ENCODE measurements at places on chromosomes 1 and 21.
A peak's percentile ranks its signal among the peaks of the same experiment; 100 is the strongest.

DNA sequence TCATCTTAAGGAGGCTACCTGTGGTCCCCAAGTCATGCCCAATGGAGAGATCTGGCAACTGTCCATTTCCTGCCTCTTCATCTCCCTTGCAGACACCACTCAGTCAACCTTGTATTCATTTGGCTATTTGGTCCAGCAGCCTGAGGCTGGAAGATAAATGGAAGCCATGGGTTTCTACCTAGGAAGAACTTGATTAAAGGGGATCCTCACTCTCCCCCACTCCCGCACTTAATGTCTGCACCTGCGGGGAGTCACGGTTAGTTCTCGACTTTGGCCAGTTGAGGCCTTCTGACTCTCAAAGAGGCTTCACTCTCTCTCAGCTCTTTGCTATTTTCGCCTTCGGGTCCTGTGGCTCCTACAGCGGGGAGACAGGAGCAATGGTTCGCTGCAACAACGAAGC is 8.4 kb upstream of the ATXN7L2 start:
- DNase-seq, result no peak

GRCh38 chr1:228007801-228008341 is 1.1 kb downstream of the WNT3A start:
- peak; percentile 8 for DNase-seq

GRCh38 chr21:28111151-28111619 is 881.5 kb downstream of the LTN1 start:
- no peak for DNase-seq

DNA sequence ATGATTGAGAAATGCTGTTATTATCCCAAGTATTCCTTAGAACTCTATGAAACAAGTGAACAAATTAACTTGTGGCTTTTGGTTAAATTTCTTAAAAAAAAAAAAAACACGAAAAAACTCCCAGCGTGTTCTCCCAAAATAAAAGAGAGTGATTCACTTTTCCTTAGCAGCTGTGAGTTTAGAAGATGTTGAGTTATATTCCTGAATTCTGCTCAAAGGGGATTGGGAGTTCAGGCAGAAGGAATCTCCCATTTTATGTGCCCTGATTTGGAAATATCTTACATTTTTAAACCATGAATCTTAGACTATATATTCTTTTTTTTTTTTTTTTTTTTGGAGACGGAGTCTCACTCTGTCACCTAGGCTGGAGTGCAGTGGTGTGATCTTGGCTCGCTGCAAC is 34.3 kb downstream of the SMG7 start:
- DNase-seq, result no peak

- DNase-seq, result no peak
Measured at GRCh38 chr1:186819126-186819525, 9.6 kb upstream of the PLA2G4A start.

GRCh38 chr1:92563457-92564216 is 76.9 kb upstream of the GFI1 start:
- no peak for DNase-seq

DNA sequence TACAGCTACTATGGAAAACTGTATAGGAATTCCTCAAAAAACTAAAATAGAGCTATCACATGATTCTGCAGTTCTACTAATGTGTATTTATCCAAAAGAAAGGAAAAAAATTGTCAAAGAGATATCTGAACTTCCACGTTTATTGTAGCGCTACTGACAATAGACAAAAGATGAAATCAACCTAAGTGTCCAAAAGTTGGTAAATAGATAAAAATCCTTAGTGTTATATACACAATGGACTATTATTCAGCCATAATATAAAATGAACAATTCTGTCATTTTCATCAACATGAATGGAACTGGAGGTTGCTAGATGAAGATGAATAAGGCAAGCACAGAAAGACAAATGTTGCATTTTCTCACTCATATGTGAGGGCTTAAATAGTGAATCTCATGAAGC is 1492.1 kb downstream of the MRPL39 start:
- no peak for DNase-seq

GRCh38 chr1:231558708-231559185 is 30.3 kb downstream of the TSNAX start:
- DNase-seq, result no peak

DNA sequence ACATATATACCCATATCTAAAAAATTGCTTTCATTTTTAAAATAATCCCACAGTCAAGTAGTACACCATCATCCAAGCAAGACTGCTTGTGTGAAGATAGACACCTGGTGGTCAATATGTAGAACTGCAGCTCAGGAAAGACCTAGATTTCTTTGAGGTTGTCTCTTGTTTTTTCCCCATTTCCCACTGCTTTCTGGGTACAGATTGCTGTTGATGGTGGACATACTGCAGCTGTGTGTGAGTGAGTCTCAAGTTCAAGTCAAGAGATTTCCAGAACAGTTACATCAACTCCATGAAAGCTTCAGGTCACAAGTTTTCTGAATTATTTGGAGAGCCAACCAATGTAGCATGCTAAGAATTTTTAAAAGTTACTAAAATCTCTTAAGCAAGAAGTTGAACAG is 306.4 kb downstream of the DUSP10 start:
- DNase-seq, result no peak

- peak; percentile 64 for DNase-seq
Measured at GRCh38 chr1:45569962-45570581, 13.8 kb upstream of the NASP start.

- DNase-seq, result no peak
Measured at GRCh38 chr1:226310637-226311195, 1.8 kb upstream of the LIN9 start.

DNA sequence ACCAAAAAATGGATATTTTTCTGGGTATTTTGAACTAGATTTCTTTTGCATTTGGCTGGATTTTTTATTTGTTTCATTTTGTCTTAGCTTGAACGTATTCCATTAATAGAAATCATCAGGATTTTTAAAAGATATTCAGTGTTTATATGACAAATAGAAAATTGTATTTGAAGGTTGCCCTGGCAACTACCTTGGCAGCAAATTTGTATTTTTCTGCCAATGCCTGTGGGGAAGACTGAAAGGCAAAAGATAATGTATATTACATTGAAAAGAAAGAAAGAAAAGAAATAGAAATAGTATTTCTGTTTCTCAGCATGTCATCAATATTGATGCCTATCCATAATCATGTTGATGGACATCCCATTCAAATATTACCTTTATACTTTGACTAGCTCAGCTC is 16.8 kb downstream of the VCAM1 start:
- DNase-seq, result no peak

DNA sequence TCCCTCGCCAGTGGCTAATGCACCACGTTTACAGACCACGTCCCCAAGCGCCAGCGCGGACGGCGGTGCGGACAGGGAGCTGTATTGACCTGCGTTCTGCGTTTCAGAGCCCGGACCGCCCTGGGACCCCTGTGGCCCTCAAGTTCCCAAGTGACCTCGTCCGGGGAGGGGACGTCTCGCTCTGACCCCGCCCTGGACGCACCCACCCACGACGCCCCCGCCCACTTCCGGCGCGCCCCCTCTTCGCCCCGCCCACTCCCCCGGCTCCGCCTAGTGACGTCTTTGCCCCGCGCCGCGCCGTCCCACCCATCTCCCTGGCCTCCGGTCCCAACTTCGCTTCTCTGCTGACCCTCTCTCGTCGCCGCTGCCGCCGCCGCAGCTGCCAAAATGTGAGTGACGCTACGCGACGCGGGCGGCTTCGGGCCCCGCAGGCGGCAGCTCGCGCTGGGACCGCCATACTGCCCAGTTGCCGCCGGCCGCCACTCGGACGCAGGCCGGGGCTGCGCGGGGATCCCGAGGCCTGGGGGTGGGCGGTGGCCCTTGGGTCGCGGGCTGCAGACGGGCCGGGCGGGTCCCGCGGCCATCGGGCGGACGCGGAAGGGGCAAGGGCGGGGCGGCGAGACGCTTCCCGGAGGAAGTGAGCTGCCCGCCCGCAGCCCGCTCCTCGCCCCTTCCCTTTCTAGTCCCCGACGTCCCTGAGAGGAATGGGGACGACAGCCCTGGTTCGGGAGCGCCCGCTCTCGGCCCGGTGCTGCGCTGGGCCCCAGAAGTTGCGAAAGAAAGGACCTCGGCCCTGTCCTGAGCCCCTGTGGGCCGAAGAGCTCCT is at the start of gene VAMP3:
TSS of gene VAMP3 (plus strand) at position 300 of the 826 bp plus-strand sequence. CDS start at position 388, 88 bp downstream.
- DNase-seq, result peak; percentile 93

DNA sequence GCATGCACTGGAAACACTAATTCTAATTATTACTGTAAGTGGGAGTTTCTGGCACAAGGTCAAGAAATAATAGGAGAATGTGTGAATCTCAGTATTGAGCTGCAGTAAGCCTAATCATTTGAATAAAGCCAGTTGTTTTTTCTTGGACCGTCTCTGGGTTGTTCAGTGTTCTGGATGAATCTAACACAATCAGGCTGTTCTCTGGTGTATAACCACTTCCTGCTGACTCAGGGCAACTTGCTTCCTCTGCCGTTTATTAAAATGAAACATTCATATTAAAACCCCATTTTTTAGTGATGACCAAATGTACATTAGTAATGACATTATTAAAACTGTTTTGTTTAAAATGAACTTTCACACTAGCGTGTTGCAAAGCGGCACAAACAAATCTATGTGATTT is 273.1 kb upstream of the SNX7 start:
- no peak for DNase-seq

DNA sequence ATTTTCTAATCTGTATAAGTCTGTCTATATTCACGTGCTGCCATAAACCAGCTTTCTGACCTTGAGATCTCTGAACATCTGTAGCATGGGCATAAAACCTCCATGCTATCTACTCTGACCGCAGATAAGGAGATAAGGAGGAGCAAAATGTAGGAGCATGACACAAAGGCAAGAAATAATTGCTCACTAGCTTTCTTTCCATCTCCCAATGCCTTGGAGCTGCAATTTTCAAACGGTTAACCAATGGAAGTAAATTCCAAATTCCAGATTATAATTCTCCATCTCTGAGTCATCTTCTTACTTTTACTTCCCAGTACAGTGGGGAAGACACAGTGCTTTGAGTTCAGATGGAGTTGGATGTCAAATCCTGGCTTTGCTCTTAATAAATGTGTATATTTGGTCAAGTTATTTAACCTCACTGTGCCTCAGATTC is 41.6 kb downstream of the CD58 start:
- DNase-seq, result no peak

- no peak for DNase-seq
Measured at GRCh38 chr1:227314014-227314848, 4.1 kb downstream of the CDC42BPA start.

- DNase-seq, result no peak
Measured at GRCh38 chr1:43944860-43945259, 1.9 kb upstream of the IPO13 start.

- DNase-seq, result peak; percentile 55
Measured at GRCh38 chr1:72283307-72284083, 1.2 kb upstream of the NEGR1 start.

DNA sequence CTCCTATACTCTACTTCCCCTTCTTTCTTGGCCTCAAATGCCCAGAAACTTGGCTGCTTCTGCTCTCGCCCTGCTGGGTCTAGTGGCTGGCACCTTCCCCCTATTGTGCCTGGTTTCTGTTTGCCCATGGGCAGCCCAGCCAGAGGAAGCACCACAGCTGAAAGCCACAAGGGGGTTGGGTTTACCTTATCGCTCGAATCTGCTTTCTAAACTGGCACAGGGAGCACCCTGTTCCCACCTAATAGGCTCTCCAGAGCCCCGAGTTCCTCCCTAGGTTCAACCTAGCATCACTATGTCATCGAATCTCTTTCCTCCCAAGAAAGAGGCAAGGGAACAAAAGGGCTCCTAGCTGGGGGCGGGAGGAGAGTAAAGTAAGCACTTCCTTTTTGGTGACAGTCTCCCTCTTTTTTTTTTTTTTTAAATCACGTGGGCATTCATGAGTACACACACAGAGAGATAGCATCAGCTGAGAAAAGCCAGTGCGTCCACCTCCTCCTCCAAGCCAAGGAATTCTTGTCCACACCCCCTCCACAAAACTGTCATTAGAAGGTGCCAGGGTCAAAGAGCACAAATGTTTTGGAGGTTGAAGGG is 72.8 kb downstream of the PLEKHA6 start:
- peak; percentile 83 for DNase-seq

GRCh38 chr1:248853663-248854375 is 5.1 kb downstream of the ZNF692 start:
- no peak for DNase-seq

GRCh38 chr1:30684881-30685795 is 38.2 kb downstream of the MATN1 start:
- DNase-seq, result no peak

DNA sequence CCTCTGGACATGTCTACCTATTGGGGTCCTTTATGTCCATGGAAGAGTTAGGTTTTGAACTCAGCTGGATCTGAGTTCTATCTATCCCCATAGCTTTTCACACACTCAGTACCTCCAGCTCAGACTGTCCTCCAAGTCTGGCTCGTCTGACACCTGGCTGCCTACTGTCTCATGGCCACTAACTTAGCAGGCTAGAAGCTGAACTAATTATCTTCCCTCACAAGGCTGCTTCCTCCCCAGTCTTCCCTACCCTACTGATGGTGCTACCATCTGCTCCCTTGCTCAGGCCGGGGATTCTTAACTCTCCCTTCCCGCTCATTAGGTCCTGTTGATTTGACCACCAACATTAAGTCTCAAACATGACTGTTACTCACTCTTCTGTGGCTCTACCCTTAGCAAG is 13.4 kb downstream of the VANGL2 start:
- no peak for DNase-seq

DNA sequence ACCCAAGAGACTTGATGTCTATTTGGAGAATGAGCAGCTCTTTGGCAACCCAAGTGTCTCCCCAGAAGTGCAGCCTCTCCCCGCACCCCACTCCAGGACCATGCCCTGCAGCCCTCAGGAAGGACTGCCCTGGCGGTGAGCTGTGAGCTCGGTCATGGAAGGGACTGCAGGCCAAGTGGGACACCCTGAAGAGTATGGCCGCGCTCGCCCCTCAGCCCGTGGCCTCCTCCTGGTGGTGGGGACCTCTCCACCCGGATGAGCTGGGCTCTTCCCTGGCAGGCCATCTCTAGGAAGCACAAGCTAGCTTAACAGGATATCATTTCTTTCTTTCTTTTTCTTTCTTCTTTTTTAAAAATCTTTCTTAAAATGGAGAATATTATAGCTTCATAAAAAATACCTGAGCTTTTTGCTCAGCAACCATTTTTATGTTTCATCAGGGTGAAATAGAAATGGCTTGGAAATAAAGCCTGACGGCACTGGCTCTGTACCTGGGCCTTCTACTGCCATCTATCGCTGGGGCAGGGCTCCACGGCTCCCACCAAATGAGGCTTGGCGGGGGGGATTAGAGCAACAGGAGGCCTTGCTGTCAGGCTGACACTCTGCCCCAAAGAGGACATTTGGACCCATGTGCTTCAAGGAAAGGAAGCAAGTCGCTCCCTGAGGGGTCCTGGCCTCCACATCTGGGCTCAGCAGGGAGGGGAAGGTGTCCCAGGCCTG is 296.2 kb upstream of the VAMP3 start:
- DNase-seq, result no peak

- DNase-seq, result peak; percentile 52
Measured at GRCh38 chr1:53754484-53755312, 15.7 kb upstream of the GLIS1 start.
